PC-3 (cell line): ENCODE measurements at places on chromosomes 11 and 22. TPM values are rescaled to one million over a fixed set of nuclear protein-coding genes. Genes with fewer than 3 reads are reported as not detected.

Gene OR5L1
- not detected in 2 replicates for total RNA-seq

Gene TNNT3
- not detected in 2 replicates for total RNA-seq

DNA sequence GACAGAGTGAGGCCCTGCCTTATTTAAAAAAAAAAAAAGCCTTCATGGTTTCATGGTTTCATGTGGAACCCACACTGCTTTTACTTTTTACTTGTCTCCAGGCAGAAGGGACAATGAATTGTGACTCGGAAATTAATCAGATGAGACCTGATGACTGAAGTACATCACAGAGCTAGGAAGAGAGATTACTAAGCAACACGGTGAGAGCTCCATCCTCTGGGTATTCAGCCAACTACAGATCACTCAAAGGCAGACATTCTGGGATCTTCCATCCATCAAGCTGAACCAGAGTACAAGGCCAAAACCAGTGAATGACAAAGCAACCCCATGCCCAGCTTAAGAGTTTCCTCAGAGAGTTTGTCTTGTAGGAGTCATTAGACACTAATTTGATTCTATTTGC is 433.2 kb downstream of the SOX6 start:
- DNase-seq = no peak

DNA sequence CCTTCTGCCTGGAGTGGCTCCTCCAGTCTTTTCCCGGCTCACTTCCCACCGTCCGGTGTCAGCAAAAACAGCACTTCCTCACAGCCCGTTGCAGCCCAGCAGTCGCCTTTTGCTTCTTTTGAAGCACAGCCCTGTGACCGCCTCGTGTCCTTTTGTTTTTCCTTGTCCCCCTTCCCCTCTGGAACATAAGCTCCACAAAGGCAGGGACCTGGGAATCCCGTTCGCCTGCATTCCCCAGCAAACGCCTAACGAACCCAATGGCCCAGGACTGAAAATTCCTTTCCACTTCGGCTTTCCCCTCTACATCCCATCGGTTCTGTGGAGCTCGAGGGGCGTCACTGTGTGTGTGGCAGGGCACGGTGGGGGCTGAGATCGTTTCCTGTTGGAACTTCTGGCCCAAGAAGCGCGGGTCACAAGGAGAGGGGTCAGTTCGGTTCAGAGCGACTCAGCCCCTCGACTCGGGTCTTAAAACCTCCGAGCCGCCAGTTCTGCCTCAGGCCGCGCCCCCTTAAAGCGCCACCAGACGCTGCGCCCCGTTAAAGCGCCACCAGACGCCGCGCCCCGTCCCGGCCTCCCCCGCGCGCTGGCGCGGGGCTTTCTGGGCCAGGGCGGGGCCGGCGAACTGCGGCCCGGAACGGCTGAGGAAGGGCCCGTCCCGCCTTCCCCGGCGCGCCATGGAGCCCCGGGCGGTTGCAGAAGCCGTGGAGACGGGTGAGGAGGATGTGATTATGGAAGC is 841 bp downstream of the RIC8A start:
- DNase-seq = peak; percentile 76

- no peak for DNase-seq
These were observed 12.9 kb upstream of the SYTL2 start for GRCh38 chr11:85823816-85824215.

- peak; percentile 9 for DNase-seq
These were observed 123.9 kb upstream of the NCAM1 start for GRCh38 chr11:112837162-112837826.
